ENCODE measurements at places on chromosomes 12 and 14.
A peak's percentile ranks its signal among the peaks of the same experiment; 100 is the strongest.

- DNase-seq = no peak
Observed at GRCh38 chr14:42778984-42779383, 1172.3 kb downstream of the LRFN5 start.

DNA sequence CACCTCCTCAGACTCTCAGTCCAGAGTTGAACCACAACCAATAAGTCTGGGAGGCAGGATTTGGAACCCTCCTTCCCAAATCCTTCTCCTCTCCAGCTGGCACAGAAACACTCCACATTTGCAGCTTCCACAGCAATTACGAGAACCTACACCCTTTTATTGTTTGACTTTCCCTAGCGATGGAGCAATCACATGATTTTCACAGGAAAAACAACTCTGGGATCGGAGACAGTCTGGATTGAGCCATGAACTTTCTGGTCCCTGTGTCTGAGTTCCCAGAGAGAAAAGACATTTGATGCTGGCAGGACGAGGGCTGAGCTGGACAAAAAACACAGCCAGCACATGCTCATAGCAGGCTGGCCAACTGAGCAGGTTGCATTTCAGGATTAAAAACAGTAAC lies 49.0 kb upstream of the STON2 start:
- no peak for DNase-seq

DNA sequence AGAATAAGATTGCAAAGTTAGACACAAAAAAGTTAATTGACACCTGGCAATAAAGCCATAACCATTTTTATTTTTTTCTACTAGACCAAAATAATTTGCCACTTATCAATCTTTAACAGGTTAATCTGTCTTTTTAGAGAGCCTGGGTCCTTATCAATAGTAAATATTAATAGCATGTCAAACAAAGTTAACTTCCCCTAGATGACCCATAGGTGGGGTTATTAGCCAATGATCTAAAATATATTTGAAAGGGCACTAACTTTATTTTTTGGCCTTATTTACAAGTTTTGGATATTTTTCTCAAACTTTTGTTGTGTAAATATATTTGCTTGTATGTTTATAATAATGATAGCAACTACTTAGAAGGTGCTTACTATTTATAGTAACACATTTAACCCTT lies 3.9 kb downstream of the ANKRD33 start:
- DNase-seq = no peak

GRCh38 chr14:49895480-49895879 lies 2.6 kb downstream of the ARF6 start:
- no peak for DNase-seq

GRCh38 chr14:64758691-64759554 lies 54.7 kb downstream of the PLEKHG3 start:
- DNase-seq = peak; percentile 97

- DNase-seq = peak; percentile 36
Observed at GRCh38 chr12:25962932-25963525, 4.5 kb downstream of the RASSF8 start.

DNA sequence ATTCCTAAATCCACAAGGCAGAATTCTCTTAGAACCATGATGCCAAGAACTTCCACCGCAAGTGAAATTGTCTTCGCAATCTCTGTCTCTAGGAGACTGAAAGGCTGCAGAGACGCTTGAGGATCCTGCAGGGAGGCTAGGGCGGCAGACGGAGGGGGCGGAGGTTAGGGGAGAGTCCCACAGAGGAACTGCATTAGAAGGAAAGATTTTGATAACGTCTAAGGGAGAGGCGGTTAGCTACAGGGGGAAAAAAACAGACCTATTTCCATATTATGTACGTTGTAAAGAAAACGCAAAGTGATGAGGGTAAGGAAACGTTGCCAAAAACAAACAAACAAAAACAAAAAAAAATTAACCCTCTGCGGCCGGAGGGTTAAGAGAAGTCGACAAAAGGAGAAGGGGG lies 595 bp downstream of the KLHL28 start:
- peak; percentile 89 for DNase-seq

DNA sequence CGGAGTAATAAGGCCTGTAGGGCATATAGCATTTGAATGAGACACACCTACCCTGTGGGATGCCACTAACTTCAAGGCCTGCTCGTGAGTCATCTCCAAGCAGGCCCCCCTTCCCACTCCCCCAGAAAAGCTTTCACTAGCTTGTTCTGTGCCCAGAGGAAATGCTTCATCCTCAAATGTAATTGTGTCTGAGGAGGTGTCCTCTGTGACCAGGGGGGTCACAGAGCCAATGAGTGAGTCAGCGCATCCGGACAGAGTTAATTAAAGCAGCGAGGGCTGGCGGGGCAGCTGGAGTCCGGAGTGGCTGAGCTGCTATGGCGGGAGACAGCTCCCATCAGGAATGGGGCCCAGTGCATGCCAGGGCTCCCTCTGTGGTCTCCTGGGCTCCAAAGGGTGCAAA lies 27.0 kb upstream of the ESRRB start:
- no peak for DNase-seq

DNA sequence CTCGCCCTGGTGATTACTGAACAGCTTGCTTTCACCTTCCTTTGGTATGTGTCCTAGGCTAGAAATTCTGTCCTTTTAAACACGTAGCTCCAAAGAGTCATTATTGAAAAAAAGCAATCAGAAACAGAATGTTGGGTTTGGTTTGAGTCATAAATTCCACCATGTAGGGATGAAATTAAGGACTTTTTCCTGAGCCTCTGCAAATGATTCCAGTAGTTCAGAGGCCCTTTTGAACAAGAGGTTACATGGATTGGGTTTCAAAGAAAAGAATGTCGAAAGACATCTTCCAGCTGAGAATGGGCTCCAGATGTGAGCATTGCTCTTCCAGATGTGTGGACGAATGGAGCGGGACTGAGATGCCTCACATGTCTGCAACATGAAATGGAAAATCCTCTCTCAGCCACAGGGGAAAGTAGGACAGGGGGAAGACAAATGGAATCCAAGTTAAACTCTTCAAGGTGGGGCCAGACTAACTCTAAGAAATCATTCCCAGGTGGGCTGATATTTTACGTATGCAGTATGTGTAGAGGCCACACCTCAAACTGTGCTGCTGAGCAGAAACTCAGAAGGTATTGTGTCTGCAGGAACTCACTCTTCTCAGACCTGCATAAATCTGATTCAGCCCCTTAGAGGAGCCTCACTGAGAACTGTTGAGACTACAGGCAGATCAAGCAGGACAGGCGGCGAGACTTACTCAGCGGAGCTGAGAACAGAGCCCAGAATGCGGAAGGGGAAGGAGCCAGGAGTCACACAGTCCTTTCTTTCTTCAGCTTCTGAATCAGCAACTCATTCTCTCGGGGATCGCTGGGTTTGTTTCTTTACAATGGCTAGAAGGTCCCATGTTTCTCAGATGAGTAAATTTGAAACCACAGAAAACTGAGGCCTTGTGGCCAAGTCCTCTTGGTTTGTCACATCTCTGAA lies 23.3 kb upstream of the EMP1 start:
- DNase-seq = peak; percentile 96

DNA sequence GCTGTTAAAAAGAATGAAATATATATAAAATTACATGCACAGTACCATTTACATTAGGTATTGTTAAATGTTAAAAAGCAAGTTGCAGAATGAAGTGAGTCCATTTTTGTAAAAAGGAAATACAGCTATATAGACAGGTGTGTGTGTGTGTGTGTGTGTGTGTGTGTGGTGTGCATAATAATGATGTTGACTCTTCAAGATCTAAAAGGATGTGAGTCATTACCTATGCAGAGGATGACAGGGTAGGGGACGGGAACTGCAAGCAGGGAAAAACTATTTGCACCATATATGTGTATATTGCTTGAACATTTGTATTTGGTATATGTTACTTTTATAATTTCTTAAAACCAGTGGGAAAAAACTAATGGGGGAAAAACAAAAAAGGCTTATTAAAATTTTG lies 3.1 kb downstream of the C14orf39 start:
- DNase-seq = no peak

DNA sequence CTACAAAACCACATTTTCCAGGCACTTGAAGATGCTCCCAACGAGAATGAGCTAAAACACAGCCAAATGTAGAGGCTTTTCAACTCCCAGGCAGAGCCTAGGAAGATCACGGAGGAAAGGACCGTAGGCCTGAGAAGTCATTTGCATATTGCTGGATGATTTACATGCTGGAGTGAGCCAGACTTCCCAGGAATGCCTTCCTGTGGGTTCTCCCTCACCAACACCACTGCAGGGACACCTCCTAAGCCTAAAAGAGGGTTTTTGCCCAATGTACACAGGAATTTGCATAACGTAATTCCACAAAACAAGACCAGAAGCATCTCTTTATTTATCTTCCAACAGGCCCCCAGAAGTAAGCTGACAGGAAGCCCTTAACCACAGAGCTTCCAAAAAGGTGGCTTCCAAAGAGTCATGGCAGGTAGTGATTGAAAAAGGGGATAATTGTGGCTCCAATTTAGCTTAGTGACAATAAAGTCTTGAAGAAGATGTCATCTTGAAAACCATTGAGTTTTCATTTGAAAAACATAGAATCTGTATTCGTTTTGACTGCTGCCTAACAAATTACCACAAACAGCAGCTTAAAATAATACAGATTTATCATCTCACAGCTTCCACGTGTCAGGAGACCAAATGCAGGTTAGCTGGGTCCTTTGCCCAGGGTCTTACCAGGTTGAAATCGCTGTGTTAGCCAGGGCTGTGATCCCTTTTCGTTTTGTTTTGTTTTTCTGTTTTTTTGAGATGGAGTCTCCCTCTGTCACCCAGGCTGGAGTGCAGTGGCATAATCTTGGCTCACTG lies 116.2 kb downstream of the EGLN3 start:
- no peak for DNase-seq

- DNase-seq = no peak
Observed at GRCh38 chr12:102471556-102471955, 8.8 kb downstream of the IGF1 start.

GRCh38 chr14:20262642-20263128 lies 23.6 kb downstream of the OR11H4 start:
- no peak for DNase-seq

DNA sequence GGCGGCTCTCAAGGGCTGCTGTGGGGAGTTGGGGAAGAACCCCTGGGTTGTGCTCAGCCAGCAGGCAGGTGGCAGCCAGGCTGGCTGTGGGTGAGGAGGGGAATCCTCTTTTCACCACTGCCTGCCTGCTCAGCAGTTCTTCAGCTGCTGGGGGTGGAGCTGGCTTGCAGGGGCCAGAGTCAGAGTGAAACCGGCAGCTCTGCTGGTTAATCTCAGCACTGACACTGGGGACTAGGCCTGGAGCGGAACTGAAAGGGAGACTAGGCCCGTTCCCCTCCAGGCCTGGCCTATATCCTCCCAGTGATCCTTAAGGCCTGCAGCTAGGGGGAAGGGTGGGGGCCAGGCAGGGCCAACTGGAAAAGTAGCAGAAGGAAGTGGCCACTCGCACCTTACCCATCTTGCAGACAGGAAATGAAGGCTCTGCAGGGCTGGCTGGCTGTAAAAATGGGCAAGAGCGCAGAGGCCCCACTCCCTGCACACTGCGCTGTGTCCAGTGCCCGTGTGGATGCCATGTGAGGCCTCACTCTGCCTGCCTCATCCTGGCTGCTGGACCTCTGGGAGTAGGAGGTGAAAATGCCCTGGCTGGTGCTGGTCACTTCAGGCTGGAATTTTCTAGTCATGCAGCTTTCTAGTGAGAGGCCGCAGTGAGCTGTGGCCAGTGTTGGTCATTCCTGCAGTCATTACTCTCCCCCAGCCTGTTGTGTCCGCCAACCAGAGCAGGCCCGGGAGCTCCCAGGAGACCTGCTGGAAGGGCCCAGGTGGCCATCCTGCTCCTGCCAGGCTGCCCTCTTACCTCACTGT lies 39.4 kb downstream of the SH2B3 start:
- DNase-seq = peak; percentile 91

- DNase-seq = peak; percentile 43
Observed at GRCh38 chr12:55850893-55851292, 8.2 kb upstream of the MMP19 start.

- DNase-seq = no peak
Observed at GRCh38 chr12:77274926-77275325, 209.6 kb upstream of the E2F7 start.

- DNase-seq = no peak
Observed at GRCh38 chr14:65223636-65224035, 121.3 kb upstream of the MAX start.

Data from umbilical cord (tissue), 2 donors.